ENCODE measurements at places on chromosomes 3 and 15.

- no peak for DNase-seq
These were observed 167.8 kb downstream of the FOXP1 start for GRCh38 chr3:71415681-71416122.

DNA sequence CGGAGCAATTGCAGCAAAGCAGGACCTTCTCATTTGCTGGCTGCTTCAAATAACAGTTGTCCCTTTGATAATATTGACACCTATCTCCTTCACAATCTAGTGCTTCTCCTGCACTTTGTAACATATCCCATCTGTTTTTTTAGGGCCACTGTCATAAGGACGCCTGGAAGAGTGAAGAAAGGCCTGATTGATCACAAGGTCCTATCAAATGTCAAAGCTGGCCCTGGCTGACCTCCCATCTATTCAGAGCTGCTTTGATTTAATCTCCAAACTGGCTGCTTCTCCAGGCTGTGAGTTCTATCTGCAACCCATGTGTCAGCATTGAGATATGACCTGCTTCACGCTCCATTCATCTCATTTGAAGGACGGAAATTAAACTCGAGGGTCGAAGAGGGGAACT lies 601.2 kb upstream of the KCNMB2 start:
- no peak for DNase-seq

DNA sequence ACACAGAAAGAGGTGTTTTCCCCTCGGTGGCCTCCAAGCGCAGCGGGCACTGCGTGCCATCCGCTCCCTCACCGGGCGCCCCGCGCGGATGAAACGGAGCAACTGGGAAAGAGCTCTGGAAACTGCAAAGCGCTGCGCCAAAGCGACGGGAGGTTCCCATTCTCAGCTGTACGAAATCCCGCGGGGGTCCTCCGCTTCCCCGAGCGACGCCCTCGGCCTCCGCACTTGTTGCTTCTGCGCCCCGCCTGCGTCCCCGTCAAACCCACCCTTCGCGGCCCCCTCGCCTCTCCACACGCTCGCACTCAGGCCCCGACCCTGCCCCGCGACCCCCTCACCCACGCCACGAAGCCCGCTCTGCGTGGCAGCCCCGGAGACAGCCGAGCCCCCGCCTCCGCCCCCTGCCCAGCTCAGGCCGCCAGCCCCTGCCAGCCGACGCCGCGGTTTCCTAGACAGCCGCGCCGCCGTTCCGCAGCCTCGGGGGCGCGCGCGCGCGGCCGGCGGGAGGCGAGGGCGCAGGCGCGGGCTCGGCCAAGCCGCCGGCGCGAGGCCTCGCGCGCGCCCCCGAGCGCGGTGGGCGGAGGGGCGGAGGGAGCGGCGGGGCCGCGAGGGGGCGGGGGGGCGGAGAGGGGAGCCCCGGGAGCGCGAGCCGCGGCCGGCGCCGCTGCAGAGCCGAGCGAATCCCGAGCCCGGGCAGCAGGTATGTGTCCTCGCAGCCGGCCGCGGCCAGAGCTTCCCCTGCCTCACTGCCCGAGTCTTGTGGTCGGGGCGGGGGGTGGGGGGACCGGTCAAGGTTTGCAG lies at the start of gene TMEM266:
Gene TMEM266, plus strand, starts transcription at position 666 of the 798 bp plus-strand sequence. CDS start 74,279 bp downstream, outside the sequence.
- peak; percentile 33 for DNase-seq

- DNase-seq: no peak
These were observed 111.1 kb upstream of the ABI3BP start for GRCh38 chr3:101104321-101104720.

- no peak for DNase-seq
These were observed 115.6 kb downstream of the NLGN1 start for GRCh38 chr3:173513123-173513522.

DNA sequence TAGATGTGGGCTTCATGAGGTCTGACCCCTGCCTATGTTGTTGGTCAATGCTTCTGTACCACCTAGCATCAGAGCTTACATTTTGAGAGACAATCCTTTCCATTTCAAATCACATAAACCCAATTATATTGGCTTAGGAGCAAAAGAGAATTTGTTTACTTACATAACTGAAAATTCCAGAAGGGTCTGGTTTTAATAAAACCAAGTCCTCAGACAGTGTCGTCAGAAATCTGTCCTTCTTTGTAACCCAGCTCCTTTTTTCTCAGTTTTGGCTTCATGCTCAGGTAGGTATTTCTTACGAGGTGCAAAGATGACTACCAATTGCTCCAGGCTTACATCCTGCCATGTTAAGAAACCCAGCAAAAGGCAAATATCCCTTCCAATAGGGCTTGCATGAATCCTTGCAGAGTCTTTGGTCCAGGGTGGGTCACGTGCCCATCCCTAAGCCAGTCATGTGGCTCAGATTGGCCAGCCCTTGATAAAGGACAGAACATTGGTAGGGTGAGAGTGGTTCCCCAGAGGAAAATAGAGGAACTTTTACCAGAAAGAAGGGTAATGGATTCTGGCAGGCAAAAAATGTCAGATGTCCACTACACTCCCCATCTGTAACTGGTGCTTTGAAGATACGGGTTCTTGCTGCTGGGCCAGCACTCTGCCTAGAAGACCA lies 50.2 kb upstream of the VILL start:
- no peak for DNase-seq

- no peak for DNase-seq
These were observed 62.1 kb downstream of the EFCAB12 start for GRCh38 chr3:129366312-129366831.

- DNase-seq: peak; percentile 59
These were observed 389 bp downstream of the ARPC4 start for GRCh38 chr3:9793161-9793781.

DNA sequence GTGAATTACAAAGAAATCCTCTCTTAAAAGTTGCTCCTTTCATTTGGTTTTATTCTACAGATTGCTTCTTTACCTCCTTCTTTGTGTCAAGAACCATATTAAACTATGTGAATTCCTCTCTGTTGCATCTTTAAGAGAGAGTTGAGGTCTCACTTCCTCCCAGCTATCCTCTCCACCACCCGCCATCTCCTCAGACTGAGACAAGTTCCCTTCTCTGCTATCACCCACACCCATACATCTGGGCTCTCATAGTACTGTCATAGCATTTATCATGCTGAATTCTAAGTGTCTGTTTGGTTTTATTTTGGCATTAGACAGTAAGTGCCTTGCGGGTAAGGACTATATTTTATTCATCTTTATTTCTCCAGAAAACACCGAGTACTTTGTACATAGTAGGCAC lies 54.2 kb downstream of the B3GALNT1 start:
- DNase-seq: no peak

- peak; percentile 52 for DNase-seq
These were observed 9.3 kb upstream of the SRP14 start for GRCh38 chr15:40048211-40048792.

- no peak for DNase-seq
These were observed 107.0 kb upstream of the RPL32 start for GRCh38 chr3:12948371-12948770.

DNA sequence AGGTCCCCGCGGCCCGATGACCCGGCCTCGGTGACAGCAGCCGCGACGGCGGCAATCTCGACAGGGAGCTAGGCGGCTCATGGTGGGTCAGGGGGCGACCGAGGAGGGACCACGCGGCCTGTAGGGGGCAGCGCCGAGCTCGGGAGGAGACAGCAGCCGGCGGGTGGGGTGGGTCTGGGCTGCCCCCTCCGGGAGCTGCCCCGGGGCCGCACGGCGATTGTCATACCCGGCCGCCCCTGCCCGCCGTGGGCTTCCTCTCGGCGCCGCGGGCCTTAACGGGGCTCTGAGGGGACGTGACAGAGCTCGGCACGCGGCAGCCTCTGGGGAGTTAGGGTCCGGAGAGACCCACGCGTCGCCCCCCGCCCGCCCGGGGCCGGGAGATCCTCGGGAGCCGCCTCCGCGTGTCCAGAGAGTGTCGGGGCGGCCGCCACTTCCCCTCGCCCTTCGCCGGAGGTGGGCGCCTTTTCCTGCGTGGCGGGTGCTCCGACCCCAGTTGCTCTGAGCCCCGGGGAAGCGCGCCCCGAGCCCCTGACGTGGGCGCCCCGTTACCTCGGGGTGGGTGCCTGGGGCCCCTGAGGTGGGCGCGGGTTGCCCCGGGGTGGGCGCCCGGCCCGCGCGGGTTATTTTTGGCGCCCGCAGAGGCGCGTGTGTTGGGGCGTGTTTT lies 539 bp upstream of the PLCL2 start:
- DNase-seq: peak; percentile 87

- DNase-seq: no peak
These were observed 199.5 kb upstream of the TBL1XR1 start for GRCh38 chr3:177396733-177397132.

DNA sequence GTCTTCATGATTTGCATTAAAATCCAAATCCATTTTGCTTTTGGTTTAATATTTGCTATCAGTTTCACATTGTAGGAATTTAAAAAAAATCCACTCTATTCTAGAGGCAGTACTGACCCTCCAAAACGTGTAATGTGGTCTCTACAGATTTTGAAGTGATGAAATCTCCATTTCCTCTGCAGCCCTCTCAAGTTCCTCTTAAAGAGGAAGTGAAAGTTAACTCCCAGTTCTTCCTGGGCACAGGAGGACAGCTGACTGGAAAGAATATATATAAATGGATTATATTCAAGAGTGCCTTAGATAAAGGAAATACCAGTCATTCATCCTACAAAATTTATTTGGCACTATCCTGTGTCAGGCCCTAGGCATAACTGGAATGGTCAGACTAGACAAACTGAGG lies 83.5 kb upstream of the PLCL2 start:
- no peak for DNase-seq

DNA sequence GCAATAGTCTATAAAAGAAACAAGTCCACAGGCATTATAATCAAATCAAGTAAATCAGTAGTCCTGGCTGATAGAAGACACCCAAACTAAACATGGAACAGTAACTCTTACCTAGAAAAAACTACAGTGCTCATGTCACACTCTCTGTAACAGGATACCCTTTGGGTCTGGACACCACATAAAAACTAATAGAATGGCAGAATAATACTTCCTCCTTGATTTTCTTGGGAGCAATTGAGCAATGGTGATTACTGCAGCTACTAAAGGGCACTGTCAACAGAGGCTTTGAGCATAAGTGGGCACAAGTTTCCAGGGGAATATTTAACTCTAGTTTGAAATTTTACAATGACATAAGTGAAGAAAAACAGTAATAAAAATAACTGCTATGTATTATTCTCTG lies 59.5 kb downstream of the GLB1 start:
- DNase-seq: no peak

DNA sequence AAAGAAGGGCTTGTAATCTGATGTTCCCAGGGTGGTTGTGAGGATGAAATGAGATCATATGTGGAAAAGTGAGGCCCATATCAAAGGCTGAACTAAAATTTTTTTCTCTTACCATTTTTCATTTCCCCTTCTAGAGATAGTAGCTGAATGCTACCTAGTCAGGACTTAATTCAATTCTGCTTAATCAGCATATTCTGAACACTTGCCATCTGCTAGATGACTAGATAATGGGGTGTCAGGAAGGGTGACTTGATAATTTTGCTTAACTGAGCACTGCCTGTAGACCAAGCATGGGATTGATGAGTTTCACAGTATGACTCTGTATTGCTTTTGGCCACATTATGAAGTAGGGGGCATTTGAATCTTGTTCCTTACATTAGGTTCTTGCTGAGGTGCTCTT lies 136.2 kb downstream of the CHST2 start:
- no peak for DNase-seq

All from stimulated activated CD8-positive, alpha-beta memory T cell treated with anti-CD3 and anti-CD28 coated beads, Interleukin-4, amount 100 ng/mL, for 48 hours (primary cell).